Fibroblast of villous mesenchyme (primary cell): ENCODE measurements at places on chromosomes 6 and 20.

DNA sequence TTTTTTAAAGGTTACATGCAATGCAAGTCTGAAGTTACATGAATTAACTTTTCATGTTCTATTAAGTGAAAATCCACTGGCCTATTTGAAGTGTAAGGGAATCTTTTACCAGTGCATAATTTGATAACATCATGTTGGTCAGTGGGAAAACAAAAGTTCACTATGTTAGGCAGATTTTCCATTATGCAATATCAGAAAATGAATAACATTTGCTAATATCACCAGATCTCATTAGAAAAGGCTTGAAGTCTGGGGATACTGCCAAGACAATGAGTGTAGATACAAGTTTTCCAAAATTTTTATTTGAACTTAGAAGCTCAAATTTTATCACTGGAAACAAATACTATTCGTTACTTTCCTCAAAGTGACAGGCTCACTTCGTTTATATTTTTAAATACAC is 296.4 kb upstream of the CDH4 start:
- DNase-seq: no peak

- DNase-seq: peak; percentile 38
Observed at GRCh38 chr6:116445102-116445501, 16.1 kb upstream of the CALHM6 start.

DNA sequence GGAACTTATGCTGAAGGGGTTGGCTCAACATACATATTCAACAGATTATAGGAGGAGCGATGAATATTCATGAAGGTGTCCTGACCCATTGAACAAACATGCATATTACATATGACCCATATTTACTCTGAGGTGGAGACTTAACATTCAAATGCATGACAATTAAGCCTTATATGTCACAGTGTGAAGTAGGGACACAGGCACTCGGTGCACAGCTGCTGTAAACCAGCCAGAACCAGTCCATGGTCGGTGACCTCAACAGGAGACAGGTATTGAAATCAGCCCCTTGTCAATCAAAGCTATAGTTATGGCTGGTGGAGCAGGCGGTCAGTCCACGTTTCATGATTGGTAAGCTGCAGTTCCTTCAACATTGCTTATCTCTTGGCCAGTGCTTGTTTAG is 347.3 kb downstream of the THBS2 start:
- DNase-seq: no peak

GRCh38 chr6:112639391-112639831 is 292.3 kb downstream of the RFPL4B start:
- peak; percentile 72 for DNase-seq

GRCh38 chr6:139472351-139473015 is 98.0 kb upstream of the CITED2 start:
- no peak for DNase-seq

- DNase-seq: no peak
Observed at GRCh38 chr6:74557236-74557635, 648.6 kb downstream of the COL12A1 start.

GRCh38 chr20:37316116-37316774 is 26.8 kb downstream of the MANBAL start:
- no peak for DNase-seq

DNA sequence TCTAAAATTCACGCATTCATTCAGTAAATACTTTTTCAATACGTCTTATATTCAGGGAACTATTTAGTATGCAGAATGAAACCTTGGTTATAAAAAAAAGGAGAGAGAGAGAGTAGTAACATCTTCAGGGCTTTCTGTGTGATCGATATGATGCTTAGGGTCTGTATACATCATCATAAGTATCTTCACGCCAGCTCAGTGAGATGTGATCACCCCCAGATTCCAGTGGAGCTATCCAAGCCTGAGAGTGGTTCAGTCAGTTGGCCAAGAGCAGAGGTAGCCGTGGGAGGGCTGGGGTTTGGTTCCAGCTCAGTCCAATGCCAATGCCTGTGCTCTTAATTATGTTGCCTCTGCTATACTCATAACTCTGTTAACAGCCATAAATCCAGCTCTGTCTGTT is 8.6 kb downstream of the CD83 start:
- DNase-seq: no peak

- no peak for DNase-seq
Observed at GRCh38 chr6:84766118-84766798, 1.9 kb upstream of the TBX18 start.

DNA sequence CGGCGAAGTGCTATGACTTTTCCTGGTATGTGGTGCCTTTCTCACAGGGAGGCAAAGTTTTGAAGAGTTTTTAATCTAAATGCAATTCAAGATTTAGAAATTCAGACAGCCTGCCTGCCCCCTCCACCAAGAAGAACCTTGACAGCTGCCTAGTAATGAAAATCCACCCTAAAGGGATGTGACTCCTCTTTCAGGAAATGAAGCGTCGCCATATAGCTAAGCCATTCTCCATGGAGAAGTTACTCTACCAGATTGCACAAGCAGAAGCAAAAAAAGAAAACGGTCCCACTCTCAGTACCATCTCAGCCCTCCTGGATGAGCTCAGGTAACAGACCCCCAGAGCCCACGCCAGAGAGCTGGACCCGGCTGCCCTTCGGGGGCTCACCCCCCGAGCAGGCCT is 150.1 kb downstream of the DTNBP1 start:
- DNase-seq: no peak

- DNase-seq: peak; percentile 28
Observed at GRCh38 chr6:116127771-116128493, 2.0 kb upstream of the COL10A1 start.

DNA sequence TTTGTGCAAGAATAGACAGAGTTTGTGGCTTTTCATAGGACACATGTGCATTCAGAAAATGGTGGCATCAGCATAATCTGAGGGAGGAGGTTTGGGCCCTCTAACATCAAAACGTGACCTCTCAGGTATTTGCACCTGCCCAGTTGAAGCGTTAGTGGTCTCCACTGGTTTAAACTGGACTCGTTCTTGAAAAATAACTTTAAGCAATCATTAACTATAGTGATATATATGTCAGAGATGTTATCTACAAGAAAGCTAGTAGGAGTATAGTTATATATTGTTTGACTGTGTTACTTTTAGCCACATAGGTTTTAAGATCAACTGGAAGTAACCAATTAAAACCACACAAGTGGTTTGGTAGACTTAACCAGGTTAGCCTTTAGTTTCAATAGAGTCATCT is 607.4 kb downstream of the MAFB start:
- DNase-seq: no peak

GRCh38 chr20:25076731-25077609 is 5.0 kb downstream of the VSX1 start:
- DNase-seq: peak; percentile 22

GRCh38 chr6:16338577-16339264 is 100.3 kb downstream of the GMPR start:
- DNase-seq: peak; percentile 100

- DNase-seq: no peak
Observed at GRCh38 chr6:105220186-105220585, 40.4 kb upstream of the POPDC3 start.

- DNase-seq: no peak
Observed at GRCh38 chr6:69314531-69314930, 482.3 kb downstream of the LMBRD1 start.

- DNase-seq: no peak
Observed at GRCh38 chr20:40168981-40169620, 519.9 kb downstream of the MAFB start.

DNA sequence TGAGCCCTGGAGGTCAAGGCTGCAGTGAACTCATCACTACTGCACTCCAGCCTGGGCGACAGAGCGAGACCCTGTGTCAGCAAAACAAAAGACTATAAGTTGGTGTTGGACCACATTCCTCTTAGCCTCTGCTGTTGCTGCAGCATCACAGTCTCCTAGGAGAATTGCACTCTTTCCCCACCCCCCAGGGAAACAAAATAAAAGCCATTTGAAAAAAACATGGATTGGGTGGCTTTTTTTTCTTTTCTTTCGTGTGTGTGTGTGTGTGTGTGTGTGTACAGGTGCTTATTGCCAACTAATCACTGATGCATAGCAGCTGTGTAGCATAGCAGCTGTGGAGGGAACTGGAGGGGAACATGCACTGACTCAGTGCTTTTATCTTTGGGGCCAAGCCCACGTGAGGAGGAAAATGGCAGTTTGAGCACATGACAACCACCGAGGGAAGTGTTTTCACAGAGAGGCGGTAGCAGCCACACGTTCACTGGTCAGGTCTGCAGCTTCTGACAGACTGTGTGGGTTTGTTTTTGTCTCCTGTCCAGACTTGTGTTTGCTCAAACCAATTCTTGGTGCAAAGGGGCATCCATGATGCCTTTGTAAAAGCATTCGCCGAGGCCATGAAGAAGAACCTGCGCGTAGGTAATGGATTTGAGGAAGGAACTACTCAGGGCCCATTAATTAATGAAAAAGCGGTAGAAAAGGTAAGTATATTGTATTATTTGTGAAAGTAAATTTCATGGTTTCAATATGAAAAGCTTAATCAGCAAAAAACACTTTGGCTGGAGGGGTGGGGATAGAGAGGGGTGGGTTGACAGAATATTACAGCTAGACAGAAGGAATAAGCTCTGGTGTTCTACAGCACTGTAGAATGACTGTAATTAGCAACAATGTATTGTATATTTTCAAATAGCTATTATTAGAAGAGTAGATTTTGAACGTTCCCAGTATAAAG is 27.7 kb downstream of the ALDH5A1 start:
- no peak for DNase-seq

GRCh38 chr6:24272553-24272952 is 85.3 kb downstream of the DCDC2 start:
- no peak for DNase-seq
